ENCODE measurements at places on chromosomes 2 and 18. TPM values are rescaled to one million over a fixed set of nuclear protein-coding genes. Genes with fewer than 3 reads are reported as not detected.

Gene CD207
- not detected for total RNA-seq

DNA sequence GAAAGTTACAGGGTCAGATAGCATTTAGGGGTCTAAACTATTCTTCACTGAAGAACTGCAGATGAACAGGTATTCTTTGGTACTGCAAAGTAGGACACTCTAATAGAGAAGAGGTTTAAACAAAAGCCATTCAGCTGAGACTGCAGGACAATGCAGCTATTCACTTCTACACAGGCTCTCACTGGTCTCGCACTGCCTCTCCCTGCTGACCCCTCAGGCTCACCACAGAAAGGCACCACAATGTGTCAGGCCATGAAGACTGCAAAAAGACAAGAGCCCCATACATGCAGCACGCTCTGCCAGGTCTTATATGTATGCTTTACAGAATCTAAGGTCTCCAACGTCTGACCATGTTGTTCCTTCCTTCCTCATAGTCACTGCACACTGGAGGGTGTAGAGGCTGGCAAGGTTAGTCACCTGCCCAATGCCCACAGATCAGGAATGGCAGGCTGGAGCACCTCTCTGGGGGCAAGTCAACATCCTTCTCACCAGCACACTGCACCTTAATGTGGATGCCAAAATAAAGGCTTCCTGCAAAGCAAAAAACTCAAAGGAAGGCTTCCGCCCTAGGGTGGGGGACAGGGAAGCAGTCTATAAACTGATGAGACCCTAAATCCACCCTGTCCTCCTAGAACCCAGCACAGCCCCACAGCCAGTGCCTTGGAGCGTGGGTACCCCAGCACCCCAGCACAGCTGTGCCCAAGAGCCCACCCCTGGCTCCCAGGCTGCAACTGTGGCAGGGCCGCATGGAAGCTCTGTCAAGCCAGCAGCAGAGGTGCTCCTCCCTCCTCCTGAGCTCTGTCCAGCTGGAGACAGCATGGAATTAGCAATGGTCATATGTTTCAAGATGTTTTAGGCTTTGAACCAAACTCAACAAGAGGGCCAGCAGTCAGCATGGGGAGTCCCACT, 10.7 kb upstream of the RNU4ATAC start:
- no peak for DNase-seq

GRCh38 chr2:233830111-233830802, 24.1 kb downstream of the HJURP start:
- DNase-seq: no peak

DNA sequence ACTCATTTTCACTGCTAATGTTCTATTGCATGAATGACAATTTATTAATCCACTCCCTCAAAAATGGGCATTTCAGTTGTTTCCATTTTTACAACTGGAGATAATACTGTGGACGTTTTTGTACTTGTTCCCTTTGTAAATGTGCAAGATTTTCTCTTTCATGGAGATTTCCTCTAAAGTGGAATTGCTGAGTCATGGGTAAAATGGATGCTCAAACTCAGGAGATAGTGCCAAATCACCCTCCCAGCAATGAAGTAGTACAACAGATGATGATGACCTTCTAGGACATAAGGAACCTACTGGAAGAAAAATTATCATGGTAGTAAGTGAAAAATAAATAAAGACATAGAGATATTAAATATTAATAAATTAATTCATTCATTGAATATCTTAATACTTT, 460.8 kb upstream of the CHST9 start:
- DNase-seq: no peak

- DNase-seq: no peak
Observed at GRCh38 chr2:236639461-236640235, 70.0 kb downstream of the ACKR3 start.
